Dermis microvascular lymphatic vessel endothelial cell (primary cell): ENCODE measurements at places on chromosomes 7 and 10. TPM values are rescaled to one million over a fixed set of nuclear protein-coding genes. Genes with fewer than 3 reads are reported as not detected.

- DNase-seq: peak; percentile 55
Observed at GRCh38 chr10:104256335-104256961, 1.8 kb downstream of the GSTO1 start.

GRCh38 chr10:90319188-90319914, 538.5 kb downstream of the HTR7 start:
- DNase-seq: peak; percentile 86

GRCh38 chr7:21159506-21159905, 268.4 kb upstream of the SP4 start:
- DNase-seq: no peak

GRCh38 chr7:25117226-25118047, 7.6 kb downstream of the CYCS start:
- DNase-seq: no peak

GRCh38 chr10:11214407-11214806, 196.7 kb downstream of the CELF2 start:
- no peak for DNase-seq

GRCh38 chr10:127996586-127996985, 89.7 kb downstream of the PTPRE start:
- no peak for DNase-seq

- DNase-seq: no peak
Observed at GRCh38 chr10:75717126-75717916, 285.9 kb downstream of the LRMDA start.

DNA sequence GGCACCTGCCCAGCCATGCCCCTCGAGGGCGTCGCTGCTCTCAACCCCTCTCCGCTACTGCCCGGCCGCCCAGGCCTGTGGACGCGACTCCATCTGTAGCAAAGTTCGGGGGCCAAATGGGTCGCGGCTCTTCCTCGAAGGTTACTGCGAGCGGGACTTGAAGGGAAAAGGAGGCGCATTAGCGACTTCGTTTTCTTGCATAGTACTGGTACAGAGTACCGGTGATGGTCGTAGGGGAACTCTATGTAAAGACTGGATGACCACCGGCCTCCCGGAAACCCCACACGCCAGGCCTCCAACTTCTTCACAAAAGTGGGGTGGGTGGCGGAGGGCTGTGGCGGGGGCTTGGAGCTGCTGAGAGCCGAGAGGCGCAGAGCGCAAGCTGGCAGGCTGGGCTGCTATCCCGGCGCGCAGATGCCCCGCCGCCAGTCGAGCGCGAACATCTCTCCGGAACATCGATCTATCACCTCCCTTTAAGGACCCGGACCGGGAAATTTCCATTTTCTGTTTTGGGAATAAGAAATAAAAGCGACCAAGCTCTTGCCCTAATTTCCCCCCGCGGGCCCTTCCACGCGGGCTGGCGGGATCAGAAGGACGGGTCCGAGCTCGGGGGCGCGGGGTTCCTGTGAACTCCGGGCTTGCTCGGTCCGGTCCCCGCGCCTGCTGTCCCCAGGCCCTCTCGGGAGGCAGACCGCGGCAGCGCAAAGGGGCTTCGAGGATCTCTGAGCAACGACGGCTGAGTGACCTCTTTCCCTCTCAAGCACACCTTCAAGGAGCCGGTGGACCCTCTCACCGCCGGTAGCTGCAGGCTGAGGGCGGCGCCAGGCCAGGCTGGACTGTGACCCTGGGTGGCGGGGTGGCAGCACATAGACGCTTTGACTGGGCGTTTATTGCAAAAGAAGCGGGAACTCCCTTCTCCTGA, 12.2 kb upstream of the FEZF1 start:
- DNase-seq: no peak

DNA sequence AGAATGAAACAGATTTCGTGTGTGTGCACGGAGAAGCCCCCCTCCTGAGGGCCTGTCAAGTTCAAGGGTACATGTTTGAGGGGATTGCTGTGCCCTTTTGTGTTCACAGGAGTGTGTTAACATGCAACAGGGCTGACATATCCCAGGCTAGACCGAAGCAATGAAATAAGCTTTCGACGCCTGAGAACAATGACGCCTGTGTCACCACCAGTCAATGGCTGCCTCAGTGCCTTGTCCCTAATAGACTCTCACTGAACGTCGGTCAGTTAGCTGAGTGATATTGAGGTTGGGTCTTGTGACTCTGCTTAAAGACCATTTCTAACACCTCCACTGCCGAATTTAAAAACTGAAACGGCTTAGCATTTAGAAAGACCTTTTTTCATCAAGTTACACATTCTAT, 175.2 kb upstream of the TCF7L2 start:
- no peak for DNase-seq

GRCh38 chr7:54946764-54947163, 72.1 kb upstream of the EGFR start:
- DNase-seq: no peak

DNA sequence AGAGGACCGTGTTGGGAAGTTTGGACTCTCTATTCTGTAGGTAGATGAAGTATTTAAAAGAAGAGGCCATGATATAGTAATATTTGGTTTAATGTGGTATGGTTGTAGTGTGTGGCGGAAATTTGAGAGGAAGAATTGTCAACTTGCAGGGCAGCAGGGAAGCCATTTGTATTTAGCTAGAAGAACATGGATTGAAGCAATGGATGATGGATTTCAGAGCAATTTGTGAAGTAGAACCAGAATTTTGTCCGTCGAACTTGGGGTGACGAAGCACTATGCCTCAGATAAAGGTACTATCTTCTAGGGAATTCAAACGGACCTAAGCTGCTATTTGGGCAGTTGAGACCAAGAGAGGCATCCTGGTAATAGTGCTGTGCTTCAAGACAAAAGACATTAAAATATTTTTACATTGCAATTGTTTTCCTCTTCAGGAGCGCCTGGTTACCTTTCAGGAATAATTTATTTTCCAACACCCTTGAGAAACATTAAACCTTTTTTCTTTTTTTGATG, 615 bp upstream of the WBP1L start:
- no peak for DNase-seq

- no peak for DNase-seq
Observed at GRCh38 chr10:119306986-119307392, 99.6 kb downstream of the GRK5 start.

- peak; percentile 62 for DNase-seq
Observed at GRCh38 chr10:97024168-97025073, 161.3 kb downstream of the SLIT1 start.

DNA sequence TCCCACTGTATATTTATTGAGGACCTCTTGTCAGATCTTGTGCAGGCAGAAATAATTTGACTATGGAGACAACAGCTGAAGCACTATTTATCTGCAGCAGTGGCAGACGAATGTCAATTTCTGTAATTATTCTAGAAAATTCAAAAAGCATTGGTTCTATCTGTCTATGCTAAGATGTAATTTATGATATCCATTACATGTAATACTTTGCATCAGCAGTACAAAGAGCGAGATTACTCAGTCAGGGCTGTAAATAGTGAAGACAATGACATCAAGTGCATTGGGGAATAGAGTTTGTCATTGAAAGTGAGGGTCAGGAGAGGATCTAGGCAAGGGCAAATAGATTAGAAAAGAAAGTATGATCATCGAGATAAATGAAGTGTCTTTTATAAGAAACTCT, 508.2 kb downstream of the ZWINT start:
- DNase-seq: no peak

DNA sequence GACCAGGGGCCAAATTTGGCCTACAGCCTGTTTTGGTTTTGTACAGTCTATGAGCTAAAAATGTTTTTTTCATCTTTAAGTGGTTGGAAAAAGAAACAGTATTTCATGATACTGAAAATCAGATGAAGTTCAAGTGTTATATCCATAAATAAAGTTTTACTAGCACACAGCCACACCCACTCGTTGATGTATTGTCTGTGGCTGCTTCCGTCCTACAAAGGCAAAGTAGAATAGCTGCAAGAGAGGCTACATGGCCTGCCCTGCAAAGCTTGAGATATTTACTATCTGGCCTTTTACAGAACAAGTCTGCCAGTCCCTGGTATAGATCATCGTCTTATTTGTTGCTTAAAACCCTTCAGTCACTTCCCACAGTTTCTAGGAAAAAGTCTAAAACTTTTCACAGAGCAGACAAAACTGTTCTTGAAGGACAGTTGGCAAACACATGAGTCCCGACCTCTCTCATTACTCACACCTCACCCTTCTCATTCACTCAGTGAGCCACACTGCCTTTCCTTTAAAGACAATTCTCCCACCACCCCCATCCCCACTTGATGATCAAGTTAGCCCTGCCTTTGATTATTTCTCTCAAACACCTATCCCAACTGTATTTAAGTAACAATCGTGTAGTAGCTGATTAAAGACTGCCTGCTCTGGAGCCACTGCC, 9.9 kb downstream of the RHEB start:
- DNase-seq: no peak

- DNase-seq: peak; percentile 83
Observed at GRCh38 chr10:17787087-17787961, 21.8 kb upstream of the MRC1 start.

GRCh38 chr7:104767826-104768536, 246.0 kb upstream of the KMT2E start:
- DNase-seq: no peak

DNA sequence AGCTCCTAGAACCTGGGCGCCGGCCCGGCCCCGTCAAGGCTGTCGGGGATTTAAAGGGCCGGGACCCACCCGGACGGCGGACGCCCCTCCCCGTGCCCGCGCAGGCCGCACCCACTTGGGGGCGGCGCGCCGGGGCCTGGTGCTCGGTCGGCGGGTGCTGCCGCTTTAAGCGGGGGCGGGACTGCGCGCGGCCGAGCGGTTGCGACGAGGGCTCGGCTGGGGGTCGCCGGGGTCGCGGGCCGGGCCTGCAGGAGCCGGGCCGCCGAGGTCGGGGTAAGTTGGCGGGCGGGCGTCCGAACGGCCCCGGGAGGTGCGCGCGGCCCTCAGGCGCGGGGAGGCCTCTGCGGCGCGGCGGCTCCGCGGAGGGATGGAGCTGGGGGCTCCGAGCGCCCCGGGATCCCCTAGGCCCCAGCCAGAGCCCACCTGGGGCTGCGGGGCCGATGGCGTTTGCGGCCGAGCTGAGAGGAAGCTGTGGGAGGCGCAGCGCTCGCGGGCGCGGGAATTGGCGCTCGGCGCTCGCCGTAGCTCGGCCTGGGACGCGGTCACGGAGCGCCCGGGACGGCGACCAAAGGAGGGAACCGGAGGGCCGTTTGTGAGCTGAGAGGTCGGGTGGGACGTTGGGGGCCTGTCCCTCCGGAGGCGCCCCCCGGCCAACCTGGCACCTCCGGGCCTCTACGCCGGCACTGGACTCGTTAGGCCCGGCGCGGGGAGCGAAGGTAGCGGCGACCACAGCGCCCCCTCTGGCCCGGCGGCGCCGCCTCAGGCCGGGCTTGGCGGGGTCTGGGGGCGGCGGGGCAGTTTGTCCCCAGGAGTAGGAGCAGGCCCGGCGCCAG, at the start of gene TRRAP:
Gene TRRAP (plus strand): TSS at position 168 of the 833 bp plus-strand sequence. CDS start 2,619 bp downstream, outside the sequence.
- peak; percentile 33 for DNase-seq

- DNase-seq: no peak
Observed at GRCh38 chr7:130444234-130444633, 3.4 kb upstream of the CEP41 start.

DNA sequence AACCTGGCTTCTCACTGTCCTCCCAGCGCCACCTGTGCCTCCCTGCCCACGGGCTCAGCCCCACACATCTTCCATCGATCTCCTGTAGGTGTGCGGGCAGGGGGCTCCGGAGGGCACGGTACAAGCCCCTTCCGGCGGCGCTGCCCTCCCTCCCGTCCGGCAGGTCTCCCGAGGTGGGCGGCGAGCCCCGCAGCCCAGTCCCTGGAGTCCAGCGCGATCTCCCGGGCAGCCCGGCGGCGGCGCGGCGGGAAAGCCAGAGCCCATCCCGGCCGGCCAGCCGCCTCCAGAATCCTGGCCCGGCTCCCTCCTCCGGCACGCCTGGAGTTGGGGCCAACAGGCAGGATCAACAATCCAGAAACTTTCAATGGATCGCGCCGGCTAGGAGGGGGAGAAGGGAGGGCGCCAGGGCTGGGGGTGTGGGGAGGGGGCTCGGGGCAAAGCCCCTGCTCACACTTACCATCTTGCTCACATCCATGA, 100.1 kb downstream of the HIP1 start:
- no peak for DNase-seq

- DNase-seq: no peak
Observed at GRCh38 chr7:78041423-78041822, 242.8 kb downstream of the PHTF2 start.

DNA sequence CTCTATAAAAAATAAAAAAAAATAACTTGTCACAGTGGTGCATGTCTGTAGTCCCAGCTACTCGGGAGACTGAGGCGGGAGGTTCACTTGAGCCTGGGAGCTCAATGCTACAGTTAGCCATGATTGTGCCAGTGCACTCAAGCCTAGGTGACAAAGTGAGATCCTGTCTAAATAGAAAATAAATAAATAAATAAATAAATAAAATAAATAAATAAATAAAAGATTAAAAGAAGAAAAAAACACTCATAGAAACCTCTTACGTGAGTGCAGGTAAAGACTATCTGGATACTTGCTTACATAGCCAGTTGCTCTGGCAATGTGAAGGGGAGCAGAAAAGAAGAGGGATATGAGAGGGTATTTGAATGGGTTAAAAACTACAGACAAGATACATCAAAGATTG, 242.5 kb upstream of the PCDH15 start:
- no peak for DNase-seq

DNA sequence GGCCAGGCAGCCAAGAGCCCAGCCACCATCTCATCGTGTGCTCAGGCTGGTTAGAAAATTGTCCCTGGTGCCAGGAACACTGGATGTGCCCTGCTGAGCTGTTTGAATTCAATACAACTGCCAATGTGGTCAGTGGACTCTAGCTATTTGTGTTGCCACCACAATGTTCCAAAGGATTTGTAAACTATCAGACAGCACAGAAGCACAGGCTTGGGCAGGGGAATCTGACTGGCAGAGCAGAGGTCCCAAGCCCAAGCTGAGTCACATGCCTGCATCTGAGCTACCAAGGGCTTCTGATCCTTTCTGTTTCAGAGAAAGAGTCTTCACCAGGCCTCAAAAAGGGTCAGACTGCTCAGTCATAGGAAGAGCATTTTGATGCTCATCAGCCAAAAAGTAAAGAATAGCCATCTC, 232.1 kb upstream of the SEMA3C start:
- DNase-seq: no peak

DNA sequence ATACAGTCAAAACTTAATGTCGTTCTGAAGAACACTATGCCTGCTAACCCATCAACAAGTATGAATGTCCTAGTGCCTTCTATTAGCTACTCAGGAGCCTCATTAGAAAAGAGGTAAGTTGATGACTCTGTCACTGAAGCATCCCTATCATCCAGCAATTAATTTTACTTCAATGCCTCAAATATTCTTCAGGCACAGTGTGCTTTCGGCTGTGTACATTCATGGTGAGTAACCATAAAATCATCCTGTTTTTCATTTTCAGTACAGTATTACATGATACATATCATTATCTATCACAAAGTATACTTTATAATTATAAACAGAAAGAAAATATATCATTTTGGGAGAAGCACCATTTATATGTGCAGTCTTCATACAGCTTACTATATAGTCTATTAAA, 495.5 kb upstream of the ZWINT start:
- no peak for DNase-seq

Gene ACTL6B
- total RNA-seq: not detected in 2 replicates

Gene VPS37D
- total RNA-seq: 2.7 and 3.8 TPM in 2 replicates

Gene GRM3
- not detected in 2 replicates for total RNA-seq

Gene ANK3
- 0.51 and 0.77 TPM in 2 replicates for total RNA-seq

Gene IFIT1B
- total RNA-seq: not detected in 2 replicates

Gene CRPPA
- total RNA-seq: 1.2 and 1.8 TPM in 2 replicates

Gene FGL2
- total RNA-seq: 0.13 and 0.25 TPM in 2 replicates

Gene ABCB1
- total RNA-seq: 1.0 and 1.3 TPM in 2 replicates

Gene PTF1A
- total RNA-seq: not detected in 2 replicates

Gene DNAJC2
- 10.6 and 11.3 TPM in 2 replicates for total RNA-seq

Gene AGAP5
- 0.90 and 1.3 TPM in 2 replicates for total RNA-seq

Gene CALHM1
- total RNA-seq: not detected in 2 replicates

Gene WEE2
- total RNA-seq: under 0.01 and 0.13 TPM in 2 replicates

Gene C10orf53
- not detected in 2 replicates for total RNA-seq

Gene MYL7
- total RNA-seq: not detected in 2 replicates
